ENCODE measurements at places on chromosomes 3 and 15.
A peak's percentile ranks its signal among the peaks of the same experiment; 100 is the strongest.

DNA sequence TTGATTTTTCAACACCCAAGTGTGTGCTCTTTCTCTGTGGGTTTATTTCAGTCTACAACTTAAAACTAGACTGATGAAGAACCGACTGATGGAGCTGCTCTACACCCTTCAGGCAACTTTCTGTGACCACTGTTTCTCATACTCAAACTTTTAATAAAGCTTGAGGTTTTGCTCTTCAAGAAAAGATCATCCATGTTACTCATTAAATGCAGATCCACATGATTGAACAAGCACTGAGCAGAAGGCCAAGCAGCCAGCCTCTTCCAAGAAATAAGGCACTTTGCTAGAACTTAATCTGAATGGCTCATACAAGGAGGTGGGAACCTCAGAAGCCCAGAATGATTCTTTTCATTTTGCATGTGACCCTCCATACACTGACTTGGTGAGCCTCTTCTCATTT is 8.7 kb downstream of the SLC27A2 start:
- DNase-seq: no peak

DNA sequence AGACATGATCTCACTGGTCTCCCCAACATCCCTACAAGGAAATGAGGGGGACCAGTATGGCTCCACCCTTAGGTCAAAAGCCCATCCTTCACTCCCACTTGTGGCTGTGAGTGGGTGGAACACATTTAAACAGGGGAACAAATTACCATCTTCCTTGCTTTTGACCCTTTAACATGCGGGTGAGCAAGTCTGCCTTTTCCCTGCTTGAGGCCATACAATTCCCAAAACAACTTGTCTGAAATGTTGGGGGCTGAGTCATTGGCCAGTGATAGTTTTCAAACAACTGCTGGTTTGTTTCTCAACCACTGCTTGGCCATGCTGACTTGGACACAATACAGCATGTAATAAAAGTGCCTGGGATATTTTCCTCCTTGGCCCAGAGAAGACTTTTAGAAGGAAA is 39.6 kb downstream of the COL8A1 start:
- DNase-seq: peak; percentile 62

DNA sequence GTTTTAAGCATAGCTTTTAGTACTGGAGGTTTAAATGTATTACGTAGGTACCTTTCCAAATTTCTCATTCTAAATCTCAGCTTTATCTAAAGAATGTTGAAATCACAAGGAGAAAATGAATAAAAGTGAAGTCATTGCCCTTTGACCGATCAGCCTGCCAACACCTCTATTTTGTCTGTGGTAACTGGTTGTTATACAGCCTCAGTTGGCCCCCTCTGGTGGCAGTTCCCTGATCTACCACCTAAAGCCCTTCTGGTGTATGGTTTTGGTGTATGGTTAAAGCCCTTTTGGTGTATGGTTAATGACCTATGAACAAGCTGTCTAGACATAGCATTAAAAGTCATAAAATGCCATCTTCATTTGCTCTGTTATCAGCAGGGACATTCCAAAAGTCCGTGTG is 378.2 kb upstream of the AZI2 start:
- no peak for DNase-seq

- no peak for DNase-seq
Observed at GRCh38 chr15:31278061-31278445, 48.6 kb upstream of the KLF13 start.

DNA sequence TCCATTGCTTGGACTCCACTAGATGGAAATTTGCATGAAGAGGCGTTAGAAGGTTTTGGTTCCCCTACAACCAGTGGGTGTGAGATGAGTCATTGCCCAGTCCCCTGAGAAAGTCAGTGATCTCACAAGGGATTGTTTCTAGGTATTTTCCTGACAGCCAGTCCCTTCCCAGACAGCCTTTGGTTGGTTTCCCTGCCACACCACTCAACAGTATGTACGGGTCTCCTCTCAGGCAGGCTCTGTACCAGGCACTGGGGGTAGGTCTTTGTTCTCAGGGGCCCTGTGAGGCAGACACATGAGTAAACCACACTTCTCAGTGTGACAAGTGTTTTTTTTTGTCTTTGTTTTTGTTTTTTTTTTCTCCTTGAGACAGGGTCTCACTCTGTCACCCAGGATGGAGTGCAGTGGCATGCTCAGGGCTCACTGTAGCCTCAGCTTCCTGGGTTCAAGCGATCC is 4.0 kb downstream of the LAMP3 start:
- no peak for DNase-seq

DNA sequence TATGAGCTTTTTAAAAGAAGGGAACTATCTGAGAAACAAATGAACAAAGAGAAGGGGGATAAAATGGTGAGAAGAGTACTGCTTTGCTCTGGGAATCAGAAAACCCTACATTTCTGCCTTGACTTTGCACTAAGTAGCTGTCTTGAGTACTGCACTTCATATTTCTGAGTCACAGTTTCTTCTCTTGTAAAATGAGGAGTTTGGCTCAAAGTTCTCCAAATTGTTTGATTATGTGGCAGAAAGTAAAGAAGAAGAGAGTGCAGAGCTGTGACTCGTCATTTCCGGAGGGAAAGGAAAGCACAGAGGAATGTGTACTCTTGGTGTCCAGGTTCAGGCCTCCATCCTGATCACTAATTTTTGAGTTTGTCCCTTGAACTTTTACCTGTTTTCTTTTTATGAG is 54.7 kb downstream of the TP63 start:
- DNase-seq: peak; percentile 24

DNA sequence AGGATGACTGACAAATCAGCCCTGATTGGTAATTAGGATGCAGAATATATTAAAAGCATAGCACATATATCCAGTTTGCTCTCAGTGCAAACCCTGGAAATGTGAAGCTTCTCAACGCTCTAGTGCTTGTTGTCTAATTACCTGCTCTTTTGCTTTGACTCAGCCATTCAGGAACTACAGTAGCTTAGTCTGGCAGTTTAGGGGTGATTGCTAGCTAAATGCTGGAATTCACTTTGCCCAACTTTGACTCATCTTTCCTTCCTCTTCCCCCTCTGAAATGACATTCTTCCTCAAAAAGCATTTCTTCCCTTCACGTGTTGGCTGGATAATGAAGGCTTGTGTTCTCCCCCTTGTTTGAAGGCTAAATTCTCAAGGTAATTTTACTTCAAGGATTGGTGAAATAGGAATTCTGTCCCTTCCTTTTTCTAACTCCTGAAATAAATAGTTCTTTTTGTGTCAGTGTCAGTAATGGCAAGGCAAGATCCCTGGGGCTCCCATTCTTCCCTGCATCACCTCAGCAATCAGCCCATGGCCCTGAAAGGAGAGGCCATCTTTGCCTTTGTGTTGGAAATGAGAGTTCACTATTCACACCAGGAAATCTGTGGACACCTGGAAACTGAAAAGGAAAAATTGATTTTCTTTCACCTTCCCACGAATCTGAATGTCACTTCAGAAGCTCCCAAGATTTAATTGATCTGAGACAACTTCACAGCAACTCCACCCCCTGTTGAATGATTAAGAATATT is 103.6 kb downstream of the ECT2 start:
- DNase-seq: no peak

- DNase-seq: no peak
Observed at GRCh38 chr15:76162036-76162398, 102.2 kb downstream of the TMEM266 start.

- DNase-seq: no peak
Observed at GRCh38 chr3:196662711-196663571, 23.4 kb downstream of the NRROS start.

DNA sequence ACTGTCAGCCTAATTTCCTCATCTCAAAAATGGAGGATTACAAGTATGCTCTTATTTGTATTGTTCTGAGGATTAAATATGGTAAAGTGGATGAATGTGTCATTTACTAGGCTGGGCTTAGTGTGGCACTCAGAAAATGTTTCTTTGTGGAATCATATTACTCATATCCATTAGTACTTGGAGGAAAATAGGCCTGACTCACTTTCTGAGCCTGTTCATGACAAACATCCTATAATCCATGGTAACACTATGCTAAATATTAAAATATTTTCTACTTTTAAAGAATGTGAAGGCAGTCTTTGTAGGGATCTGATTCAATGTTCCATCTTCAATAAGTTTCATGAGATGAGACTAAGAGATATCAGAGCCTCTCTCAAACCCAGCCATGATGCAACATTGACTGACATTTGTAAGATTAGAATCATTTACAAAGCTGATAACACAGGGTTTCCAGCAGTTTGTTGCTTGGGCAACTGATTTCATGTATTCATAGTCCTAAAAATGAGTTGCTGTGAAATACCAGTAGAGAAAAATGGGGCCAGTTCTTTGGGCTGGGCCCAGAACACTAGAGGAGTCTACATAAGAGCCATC is 1048.5 kb downstream of the NTRK3 start:
- DNase-seq: no peak

DNA sequence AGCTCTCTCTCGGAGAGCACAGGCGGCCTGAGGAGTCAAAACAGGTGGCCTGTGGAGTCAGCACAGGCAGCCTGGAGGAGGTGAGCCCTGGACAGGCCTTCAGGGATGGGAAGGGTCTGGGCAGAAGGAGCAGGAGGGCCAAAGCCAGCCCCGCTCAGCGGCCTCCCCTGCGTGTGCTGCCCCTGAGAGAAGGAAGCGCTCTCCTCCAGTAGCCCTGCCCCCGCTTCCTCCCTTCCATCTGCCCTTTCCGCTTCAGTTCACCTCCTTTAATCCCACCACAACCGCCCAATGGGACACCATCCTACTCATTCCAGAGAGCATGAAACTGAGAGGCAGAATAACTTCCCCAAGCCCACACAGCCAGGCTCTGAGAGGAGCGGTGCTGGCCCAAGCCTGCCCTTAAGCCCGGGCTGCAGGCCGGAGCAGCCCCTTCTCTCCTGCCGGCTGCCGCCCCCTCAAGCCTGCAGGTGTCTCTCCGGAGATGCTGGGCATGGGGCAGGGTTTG is 3.2 kb upstream of the NR2E3 start:
- no peak for DNase-seq

Measured in AG09319 (cell line).